ENCODE measurements at places on chromosomes 6 and 20.

GRCh38 chr6:149642829-149643580 lies 5.5 kb downstream of the KATNA1 start:
- no peak for DNase-seq

DNA sequence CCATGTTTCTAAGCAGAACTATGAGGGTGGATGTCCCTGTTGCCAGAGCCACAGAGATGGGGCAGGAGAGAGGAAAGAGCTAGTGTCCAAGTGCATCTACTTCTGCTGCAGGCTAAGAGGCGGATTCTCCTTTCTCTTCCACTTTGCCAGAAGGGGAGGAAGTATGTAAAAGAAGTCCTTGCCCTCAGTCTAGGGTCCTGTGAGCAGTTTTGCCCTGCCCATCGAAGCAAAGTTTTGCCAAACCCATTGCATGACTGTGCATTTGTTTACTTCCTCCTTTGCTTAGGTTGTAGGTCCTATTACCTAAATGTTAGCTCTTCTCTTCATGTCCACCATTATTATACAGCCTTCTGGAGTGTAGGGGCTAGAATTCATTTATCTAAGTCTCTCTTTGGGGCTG lies 106.2 kb upstream of the ARMC2 start:
- no peak for DNase-seq

DNA sequence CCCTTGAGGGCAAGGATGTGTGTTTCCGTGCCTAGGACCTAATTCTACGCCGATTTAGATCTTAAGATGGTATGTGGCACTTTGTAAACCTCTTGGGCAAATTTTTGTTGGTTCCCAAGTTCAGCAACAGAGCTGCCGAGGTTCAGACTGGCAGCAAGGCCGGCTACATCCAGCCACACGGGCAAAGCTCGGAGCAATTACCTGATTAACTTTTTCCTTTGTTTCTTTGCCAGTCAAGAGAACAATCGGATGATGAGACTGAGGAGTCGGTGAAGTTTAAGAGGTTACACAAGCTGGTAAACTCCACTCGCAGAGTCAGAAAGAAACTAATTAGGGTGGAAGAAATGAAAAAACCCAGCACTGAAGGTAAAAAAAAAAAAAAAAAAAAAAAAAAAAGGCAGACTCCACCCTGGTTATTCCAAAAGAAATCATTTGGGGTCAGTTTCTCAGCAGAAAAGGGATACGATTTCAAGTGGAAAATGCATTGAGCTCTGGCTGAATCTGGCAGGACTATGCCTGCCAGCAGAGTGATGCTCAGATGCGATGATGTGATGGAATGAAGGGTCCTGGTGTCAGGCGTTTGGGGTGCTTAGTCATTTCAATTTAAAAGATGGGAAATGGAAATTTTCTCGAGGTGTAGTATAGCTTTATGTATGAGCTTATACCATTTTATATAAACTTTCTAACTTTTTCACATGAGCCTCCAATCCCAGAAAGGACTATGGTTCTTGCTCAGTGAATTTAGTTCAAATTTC lies 171.6 kb downstream of the SASH1 start:
- no peak for DNase-seq

- DNase-seq: no peak
Observed at GRCh38 chr6:158638324-158638854, 6.2 kb downstream of the DYNLT1 start.

- DNase-seq: peak; percentile 37
Observed at GRCh38 chr6:24431045-24431451, 28.3 kb downstream of the MRS2 start.

Measured in D721Med (cell line).